Activated CD4-positive, alpha-beta memory T cell treated with anti-CD3 and anti-CD28 coated beads for 36 hours (primary cell): ENCODE measurements at places on chromosomes 13 and 19. TPM values are rescaled to one million over a fixed set of nuclear protein-coding genes. Genes with fewer than 3 reads are reported as not detected.

DNA sequence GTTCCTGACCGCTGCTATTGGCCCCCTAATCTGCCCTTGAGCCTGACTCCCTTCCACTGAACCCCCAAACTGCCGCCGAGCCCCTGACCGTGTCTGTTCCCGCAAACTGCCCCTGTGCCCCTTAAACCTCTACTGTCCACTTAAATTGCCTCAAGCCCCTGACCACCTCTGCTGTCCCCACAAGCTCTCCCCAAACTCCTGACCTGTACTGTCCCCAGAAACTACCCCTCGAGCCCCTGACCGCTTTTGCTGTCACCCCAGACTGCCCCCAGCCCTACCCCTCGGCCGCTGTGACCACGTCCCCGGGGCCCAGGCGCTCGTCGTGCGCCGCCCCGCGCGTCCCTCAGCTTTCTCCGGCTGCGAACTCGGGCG lies 382 bp downstream of the ZNF77 start:
- no peak for DNase-seq

GRCh38 chr19:2240881-2241760 lies 4.5 kb downstream of the SF3A2 start:
- DNase-seq = no peak

GRCh38 chr19:28691683-28692082 lies 521.3 kb downstream of the UQCRFS1 start:
- DNase-seq = no peak

DNA sequence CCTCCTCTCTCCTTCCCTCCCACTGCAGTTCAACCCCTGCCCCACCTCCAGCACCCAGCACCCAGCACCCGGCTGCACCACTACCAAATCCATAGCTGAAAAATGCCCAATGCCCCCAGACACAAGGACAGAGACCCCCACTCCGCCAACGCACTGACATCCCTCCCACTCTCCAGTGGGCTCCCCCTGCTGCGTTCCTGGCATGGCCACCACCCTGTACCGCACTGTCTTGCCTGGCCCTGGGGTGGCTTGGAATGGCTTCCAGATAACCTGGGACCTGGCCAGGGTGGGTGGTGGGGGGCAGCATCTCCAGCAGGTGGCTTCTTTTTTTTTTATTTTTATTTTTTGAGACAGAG lies 5.8 kb upstream of the MKNK2 start:
- no peak for DNase-seq

Gene SSC5D
- total RNA-seq = 0.33 TPM

- DNase-seq = no peak
These were observed 73.4 kb downstream of the MBNL2 start for GRCh38 chr13:97295283-97296182.

Gene PABPC3
- total RNA-seq = 0.81 TPM

Gene IGSF23
- not detected for total RNA-seq

Gene CGB2
- not detected for total RNA-seq

Gene PNMA8C
- not detected for total RNA-seq

DNA sequence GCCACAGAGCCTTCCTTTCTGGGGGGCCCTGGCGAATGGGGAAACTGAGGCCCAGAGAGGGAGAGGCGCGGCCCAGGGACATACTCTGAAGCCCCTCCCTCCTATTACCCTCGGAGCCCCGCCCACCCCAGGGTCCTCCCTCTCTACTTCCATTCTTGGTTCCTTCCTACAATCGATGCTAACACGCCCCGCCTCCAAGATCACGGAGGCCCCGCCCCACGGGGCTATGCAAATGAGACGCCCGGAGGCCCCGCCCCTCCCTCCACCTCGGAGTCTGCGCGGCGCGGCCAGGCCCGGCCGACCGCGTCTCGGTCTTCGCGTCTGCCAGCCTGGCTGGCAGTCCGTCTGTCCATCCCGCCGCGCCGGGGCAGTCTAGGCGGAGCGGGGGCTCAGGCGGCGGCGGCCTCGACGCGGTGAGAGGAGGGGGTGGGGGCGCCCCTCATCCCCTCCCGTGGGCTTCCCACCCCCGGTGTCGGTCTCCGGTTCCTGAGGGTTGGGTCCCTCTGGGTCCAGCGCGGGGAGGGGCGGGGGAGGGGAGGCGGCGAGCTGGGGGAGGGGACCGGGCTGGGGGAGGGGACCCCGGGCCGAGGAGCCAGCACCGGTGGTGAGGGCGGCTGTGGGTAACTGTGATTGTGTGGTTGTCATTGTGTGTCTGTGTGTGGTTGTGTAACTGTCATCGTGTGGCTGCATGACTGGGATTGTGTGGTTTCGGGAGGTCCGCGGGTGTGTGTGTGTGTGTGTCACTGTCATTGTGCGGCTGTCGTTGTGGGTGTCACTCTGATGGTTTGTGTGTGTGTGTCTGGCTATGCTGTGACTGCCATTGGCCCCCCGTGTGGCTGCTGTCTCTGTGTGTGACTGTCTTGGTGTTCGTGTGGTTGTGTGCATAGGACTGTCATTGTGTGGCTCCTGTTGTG lies at the start of gene PLPPR2:
PLPPR2 (plus strand) TSS at position 273 of the 914 bp plus-strand sequence. CDS start 2,242 bp downstream, outside the sequence.
- peak; percentile 90 for DNase-seq

DNA sequence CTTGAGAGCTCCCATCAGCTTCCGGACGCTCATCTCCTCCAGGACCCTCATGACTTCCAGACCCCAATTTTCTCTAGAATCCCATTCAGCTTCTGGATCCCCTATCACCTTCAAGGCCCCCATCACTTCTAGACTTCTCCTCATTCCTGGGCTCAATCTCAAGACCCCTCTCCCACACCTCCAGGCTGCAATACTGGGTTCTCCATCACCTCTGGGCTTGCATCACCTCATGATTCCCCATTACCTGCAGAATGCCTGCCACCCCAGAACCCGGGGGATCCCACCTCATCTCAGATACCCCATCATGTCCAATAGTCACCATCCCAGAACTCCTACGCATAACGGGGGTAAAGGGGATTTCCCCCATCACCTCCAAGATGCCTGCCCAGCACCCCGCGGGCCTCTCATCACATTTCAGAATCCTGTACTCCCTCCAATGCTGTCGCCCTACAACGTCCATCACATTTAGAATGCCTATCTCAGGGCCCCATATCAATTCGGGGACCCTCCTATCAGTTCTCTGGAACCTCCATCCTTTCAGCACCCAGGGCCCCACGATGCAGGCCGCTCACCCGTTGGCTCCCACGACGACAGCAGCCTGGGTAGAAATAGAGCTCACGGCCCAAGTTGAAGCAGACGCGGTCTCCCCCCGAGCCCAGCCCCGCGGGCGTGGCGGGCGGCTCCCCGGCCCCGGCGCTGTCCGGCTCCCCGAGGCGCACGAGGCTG lies 738 bp downstream of the DMWD start:
- DNase-seq = peak; percentile 40

DNA sequence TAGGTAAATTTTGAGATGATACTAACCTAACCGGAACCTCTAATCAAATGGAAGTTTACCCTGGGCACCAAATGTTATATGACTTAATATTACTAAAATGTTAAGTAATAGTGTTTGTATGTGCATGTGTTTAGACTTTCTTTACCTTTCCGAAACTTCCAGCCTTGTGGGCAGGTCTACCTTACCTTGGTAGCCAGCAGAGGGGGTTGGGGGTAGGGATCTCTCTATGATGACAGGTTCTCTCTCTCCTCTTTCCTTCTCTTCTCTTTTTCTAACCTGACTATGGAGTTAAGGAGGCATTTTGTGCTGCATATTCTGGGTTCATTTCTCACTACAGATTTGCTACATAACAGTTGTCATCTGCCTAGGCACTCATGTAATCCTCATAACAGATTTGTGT lies 6.8 kb upstream of the FRY start:
- no peak for DNase-seq

DNA sequence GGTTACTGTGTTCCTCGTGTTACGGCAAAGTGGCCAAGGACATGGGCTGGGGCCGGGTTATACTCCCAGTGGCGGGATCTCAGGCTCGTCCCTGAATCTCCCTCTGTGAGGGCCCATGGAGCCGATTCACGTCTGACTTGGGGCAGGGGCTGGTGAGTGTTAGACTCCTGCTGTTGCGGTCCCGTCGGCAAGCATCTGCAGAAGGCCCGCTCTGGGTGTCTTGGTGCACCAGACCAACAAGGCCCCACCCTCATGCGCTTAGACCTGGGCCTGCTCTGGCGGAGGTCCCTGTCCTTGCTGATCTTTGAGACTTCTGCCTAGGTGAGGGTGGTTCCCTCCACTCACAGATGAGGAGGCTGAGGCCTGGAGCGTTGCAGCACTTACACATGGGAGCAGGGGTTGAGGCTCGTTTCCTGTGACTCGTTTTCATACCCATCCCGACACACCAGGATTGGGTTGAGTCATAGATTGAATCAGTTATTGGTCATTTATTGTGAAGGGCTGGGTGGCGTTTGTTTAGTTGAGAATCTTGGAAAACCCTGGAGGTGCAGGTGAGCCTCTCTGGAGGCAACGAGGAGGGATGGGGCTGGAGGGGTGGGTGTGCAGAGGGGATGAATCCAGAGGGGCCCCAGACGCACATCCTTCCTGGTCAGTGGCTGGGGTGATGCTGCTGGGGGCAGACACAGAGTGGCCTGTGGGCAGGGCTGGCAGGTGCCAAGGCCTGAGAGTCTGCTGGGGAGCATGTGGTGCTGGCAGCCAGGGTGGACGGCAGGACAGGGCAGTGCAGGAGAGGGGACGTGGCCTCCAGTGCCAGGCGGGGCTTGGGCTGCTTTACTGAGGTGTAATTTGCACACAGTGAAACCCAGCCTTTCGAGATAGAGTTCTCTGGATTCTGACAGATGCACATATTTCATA lies 4.6 kb downstream of the EPN1 start:
- peak; percentile 32 for DNase-seq

Gene FPR3
- total RNA-seq = not detected

Gene FBXO17
- total RNA-seq = not detected

DNA sequence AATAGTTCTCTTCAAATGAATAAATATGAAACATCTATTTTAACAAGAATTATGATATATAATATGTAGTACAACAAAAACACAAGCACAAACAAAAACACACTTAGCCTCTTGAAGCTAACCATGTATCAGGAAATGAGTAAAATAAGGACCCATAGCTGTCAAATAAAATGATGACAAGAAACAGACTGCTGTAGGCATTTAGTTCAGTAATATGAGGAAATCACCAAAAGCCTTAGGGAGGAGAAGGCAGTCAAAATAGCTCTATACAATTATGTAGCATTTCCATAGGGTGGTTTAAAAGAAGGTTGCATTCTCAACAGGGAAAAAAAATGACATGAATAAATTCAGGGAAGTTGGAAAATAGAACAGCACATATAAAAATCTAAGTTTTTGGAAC lies 163.4 kb downstream of the PCDH20 start:
- DNase-seq = no peak

- no peak for DNase-seq
These were observed 364.5 kb downstream of the GPC5 start for GRCh38 chr13:91762957-91763356.

DNA sequence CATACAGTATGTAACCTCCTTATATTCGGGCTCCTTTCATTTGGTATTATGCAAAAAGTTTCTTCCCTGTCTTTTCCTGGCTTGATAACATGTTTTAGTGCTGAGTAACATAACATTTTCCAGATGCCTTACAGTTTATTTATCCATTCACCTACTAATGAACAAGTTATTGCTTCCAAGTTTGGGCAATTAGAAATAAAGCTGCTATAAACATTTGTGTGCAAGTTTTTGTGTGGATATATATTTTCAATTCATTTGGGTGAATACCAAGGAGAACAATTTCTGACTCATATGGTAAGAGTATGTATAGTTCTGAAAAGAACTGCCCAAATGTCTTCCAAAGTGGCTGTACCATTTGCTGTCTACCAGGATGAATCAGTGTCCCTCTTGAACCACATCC lies 360.9 kb downstream of the PCDH17 start:
- DNase-seq = no peak

GRCh38 chr19:7507884-7508283 lies 8.0 kb upstream of the ZNF358 start:
- peak; percentile 47 for DNase-seq

DNA sequence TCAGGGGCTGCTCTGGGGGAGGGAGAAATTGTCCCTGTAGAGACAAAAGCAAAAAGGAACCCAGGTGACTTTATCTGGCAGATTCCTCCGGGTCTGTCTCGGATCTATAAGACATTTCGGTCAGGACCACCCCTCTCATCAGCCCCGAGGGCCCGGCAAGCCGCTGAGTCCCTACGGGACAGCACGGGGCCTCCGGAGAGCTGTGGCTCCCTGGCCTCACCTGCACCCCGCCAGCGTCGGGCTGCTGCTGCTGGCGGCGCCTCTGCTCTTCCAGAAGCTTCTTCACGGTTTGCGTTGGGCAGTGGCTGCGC lies 1.9 kb downstream of the NFKBID start:
- no peak for DNase-seq

Gene LILRB5
- not detected for total RNA-seq

Gene NDFIP2
- 178 TPM for total RNA-seq

Gene EMC10
- total RNA-seq = 37.6 TPM

Gene NAPSA
- total RNA-seq = 99.8 TPM

DNA sequence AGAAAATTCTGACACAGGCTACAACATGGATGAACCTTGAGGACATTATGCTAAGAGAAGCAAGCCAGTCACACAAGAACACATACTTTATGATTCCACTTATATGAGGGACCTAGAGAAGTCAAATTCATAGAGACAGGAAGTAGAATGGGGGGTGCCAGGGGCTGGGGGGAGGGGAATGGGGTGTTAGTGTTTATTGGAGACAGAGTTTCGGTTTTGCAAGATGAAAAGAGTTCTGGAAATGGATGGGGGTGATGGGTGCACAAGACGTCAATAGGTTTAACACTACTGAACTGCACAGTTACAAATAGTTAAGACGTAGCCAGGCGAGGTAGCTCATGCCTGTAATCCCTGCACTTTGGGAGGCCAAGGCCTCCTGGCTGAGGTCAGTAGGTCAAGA lies 3.5 kb upstream of the ZNF787 start:
- no peak for DNase-seq

GRCh38 chr19:2462635-2463421 lies 6.1 kb upstream of the LMNB2 start:
- no peak for DNase-seq

GRCh38 chr19:19540064-19540714 lies 2.1 kb downstream of the CILP2 start:
- peak; percentile 87 for DNase-seq

Gene SIGLECL1
- total RNA-seq = not detected

DNA sequence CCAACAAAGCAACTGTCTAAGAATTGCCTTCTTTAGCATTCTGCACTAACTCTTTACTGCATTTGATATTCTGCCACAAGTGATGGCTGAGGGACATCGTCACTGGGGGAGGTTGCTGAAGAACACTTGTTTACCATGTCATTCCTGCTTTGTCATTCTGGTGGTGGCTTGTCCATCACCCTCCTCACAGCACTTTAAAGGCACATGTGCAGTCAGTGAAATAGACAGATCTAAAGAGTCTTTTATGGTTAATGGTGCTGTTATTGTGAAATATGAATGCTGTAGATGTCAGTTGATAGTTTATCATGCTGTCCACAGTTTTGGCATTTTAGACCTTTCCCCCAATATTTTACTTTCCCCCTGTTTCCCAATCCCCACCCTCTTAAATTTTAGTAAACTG lies 120.9 kb upstream of the TSC22D1 start:
- DNase-seq = no peak

Gene CGB5
- total RNA-seq = not detected

DNA sequence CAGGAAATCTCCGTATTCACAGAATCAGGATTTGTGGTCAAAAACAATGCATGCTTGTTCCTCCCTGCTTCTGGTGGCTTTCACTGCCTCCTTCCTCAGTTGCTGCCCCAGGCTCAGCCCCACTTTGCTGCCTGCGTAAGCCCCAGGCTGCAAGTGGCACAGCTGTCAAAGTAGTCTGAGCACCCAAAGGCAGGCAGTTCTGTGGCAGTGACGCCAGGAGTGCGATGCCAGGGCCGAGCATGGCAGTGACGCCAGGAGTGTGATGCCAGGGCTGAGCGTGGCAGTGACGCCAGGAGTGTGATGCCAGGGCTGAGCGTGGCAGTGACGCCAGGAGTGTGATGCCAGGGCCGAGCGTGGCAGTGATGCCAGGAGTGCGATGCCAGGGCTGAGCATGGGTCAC lies 77.3 kb upstream of the GPR183 start:
- peak; percentile 54 for DNase-seq
